Stimulated activated memory B cell treated with anti-CD40 and anti-IgM and Interleukin-4, amounts not matched to agents 10 μg/mL and 1 μg/mL and 100 μg/mL, for 72 hours (primary cell): ENCODE measurements at places on chromosomes 2 and 18.

GRCh38 chr18:33812186-33812585, 234.2 kb downstream of the ASXL3 start:
- no peak for ATAC-seq

- peak; percentile 62 for ATAC-seq
Observed at GRCh38 chr2:100321866-100322820, at the start of gene LONRF2. Gene LONRF2, minus strand, starts transcription at chr2:100322501. Its CDS starts 408 bp downstream, at chr2:100322093.

GRCh38 chr2:21277068-21278056, 153.6 kb downstream of the TDRD15 start:
- ATAC-seq: no peak

DNA sequence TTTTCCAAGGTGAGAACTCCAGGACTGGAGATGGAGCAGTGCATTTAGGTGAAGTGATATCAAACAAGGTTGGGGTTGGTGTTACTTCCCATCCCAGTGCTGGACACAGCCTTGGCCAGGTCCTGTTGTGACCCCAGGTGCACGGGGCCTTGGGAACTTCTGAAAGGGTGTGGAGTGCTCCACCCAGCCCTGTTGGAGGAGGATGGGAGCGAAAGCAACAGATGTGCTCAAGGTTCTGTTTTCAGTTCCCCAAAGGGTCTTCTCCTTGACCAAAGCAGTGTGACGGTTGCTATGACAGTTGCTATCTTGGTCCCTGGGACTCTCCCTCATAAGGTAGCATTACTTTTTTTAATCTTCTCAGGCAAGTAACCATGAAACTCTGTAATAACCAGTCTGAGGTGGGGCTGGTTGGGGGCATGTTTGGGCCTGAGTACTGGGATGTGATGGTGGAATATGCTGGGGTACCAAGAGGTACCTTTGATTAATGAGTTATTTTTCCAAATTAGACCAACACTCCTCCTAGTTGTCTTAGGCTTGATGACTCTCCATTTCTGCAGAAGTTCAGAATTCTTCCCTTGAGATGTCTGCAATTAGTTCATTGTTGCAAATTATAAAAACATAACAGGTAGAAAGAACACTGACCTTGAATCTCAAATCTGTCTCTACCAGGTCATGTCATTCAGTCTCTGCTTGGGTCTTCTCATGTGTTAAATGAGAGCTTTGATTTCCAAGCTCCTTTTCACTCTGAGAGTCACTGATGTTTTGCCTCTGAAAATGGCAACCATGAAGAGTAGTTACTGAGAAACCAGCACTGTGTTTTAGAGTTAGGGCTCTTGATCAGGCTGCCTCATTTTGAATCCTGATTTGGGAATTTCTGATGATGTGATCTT, 154.5 kb downstream of the RPIA start:
- peak; percentile 98 for ATAC-seq

DNA sequence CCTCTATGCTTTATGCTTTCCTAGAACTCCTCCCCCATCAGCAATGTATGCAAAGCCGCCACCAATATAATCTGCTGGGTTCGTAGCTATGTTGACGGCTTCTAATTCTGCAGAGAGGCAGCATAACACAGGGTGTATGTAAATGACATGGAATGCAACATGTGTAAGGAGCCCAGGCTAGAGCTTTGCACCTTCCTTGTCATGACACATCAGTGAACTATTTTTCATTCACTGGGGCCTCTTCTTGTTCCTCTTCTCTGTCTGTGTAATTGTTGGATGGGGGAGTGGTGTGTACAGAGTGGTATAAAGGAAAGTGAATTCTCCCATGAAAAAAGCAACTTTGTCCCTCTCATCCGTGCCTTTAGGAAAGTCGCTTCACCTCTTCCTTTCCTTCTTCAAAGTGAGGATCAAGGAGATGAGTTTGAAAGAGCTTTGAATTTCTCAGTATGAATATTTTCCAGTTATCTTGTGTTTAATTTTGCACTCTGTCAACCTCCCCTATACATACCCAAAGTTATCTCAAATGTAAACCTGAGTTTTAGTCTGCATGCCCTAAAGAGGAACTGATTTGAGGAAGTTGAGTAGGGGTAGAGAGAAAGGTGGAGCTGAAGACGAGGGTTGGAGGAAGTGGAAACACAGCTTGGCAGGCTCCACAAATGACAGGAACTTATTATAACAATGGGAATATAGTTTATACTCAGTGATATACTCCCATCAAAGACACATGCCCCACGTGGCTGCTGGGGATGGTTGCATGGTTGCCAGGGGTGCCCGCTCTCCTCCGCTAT, 74.9 kb upstream of the ARL4C start:
- ATAC-seq: peak; percentile 97

GRCh38 chr2:45826884-45827635, 175.6 kb downstream of the PRKCE start:
- no peak for ATAC-seq

GRCh38 chr2:56450047-56450446, 266.3 kb downstream of the CCDC85A start:
- no peak for ATAC-seq

GRCh38 chr2:226121046-226121738, 678.4 kb downstream of the IRS1 start:
- ATAC-seq: no peak

DNA sequence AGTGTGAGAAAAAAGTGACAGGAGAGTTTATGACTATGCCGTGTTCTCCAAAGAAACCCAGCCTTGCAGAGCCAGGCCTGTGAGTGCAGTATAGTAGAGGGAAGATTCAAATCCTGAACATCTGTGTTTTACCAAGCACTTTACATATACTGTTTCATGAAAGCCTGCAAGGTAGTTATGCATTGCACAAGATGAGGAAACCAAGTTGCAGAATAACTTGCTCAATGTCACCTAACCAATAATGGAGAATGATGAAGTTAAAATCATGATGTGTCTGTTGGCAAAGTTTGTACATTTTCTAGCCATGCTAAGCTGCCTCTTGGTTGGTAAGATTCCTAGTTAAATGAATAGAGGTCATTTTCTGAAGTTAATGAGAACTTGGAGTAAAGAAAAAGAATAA, 29.3 kb downstream of the SYT4 start:
- ATAC-seq: no peak

DNA sequence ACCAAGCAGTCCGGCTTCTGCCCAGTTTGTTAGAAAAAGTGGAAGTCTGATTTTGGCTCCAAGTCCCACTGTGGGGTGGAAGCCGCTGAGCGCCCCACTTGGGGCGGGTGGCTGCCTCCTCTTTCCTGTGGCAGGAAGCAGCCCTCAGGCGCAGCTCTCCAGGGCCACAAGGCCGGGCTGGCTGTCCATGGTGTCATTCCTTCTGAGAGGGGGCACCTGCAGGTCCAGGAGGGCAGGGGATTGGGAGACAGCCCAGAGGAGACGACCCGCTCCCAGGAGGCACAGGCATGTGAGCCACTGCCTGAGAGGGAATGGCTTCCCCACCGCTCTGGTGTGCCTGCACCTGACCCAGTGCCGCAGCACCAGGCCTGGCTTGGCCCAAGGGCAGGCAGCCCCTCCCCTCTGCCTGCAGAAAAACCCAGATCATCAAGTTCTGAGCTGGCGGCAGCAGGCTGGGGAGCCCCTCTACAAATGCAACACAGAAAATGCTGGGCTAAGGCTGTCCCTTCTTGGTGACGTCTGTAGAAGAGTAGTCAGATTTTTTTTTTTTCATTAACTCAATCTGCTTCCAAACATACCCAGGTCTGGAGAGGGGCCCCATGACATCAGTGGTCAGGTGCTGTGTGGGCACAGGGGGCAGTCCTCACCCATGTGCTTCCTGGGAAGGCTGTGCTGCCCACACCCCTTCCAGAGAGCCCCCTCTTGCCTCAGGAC, 38.4 kb downstream of the HS6ST1 start:
- peak; percentile 25 for ATAC-seq

- no peak for ATAC-seq
Observed at GRCh38 chr18:61335684-61336555, 2.7 kb downstream of the CDH20 start.

DNA sequence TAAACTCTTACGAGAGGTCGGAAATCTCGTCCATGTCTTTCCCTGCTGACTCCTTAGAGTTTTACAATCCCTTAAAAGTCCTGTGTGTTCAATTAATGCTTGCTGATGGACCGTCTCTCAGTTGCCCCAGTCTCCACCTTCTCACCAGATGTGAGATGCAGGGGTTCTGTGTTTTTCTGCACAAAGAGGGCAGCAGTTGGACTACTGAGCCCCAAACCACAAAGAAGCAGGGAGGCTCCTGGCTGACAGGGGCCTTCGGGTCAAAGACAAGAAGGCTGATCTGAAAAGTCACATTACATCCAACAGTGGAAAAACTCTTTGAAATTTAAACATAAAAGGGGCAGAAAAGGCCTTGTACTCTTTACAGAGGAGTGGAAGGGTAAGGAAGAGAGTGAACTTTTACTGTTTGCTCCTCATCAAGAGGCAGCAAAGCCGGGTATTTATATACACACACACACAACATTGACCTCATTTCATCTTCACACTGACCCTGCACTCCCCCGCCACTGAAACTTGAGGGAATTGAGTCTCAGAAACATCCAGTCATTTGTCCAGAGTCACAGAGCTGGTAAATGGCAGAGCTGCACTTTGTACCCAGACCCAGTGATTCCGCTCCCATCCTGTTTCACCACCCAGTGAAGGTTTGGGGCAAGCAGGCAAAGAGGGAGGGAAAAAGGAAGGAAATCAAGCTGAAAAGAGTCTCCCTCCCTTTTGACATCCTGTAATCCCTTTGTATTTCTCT, 23.7 kb downstream of the MRPL33 start:
- no peak for ATAC-seq

- no peak for ATAC-seq
Observed at GRCh38 chr2:104851291-104852089, 2.4 kb upstream of the POU3F3 start.

- no peak for ATAC-seq
Observed at GRCh38 chr2:20232837-20233207, 7.9 kb upstream of the SDC1 start.

- no peak for ATAC-seq
Observed at GRCh38 chr2:72988041-72988440, 70.7 kb downstream of the EMX1 start.

DNA sequence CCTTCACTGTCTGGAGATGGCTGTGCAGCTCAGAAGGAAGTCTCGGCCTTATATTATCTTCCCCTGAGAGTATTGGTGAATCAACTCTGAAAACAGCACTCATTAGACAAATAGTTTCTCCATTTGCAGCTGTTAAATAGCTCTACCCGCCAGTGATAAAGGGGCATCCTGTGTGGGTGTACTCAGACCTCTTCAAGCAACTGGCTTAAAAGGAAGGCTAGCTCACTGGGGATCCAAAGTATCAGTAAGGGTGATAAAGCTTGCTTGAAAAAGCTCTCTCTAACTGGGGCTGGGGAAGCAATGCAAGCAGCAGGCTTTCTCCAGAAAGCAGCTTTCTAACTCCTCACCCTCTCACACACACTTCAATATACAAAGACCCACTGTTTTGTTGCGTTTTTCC, 64.9 kb upstream of the PSMD14 start:
- ATAC-seq: peak; percentile 8

DNA sequence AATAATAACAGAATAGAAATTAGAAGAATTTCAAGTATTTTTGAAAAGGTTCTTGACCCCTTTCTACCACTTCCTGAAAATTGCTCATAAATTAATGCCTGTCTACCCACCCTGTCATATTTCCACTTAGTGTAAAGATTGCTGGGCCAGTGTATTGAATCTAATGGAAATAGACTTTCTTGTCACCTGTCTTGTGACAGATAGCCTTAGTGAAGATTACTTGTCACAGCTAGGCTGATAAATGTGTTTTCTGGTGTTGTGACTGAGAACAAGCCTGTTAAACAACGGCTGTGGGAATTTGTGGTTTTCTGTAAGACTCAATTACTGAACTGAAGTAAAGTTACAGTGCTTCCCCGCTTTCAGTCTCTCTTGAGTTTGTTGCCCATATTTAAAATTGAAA, 37.0 kb downstream of the PIK3C3 start:
- ATAC-seq: no peak

GRCh38 chr2:23528171-23528570, 143.2 kb downstream of the KLHL29 start:
- no peak for ATAC-seq

DNA sequence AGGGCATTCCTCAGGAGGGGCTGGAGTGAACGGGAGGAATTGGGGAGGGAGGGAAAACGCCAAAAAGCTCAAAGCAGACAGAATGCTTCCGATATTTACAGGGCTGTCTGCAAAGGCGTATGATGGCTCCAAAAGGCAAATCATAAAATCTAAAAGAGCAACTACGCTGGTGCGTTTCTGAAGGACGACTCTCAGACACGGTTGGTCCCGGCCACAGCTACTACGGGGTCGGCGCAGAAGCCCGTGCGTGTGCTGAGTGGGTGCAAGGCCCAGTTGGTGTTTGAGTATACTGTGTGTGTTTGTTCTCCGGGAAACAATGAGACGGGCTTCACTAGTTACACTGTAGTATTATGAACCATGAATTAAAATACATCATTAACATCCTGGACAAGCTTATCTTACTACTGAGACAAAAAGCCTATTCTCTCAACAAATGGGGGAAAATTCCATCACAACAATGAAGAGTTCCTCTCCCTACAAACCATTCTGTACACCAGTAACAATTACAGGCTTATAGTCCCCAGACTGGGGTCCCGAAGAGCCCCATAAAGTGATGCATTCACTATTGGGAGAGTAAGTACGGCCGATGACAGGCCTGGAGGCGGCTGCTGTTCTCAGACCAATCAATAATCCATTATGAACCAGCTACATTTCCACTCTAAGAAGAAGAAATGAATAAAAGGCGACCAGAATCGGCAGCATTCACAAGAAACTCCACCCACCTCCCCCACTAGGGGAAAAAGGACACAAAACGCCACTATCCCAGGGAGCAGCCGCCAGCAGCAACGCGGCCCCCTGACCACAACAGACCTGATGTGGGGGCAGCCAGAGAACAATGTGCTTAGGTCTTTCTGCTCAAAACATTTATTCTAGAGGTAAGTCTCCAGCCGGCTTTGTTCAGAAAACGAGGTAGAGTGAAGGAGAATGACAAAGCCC, 43.4 kb downstream of the ZNF516 start:
- ATAC-seq: peak; percentile 50
